ENCODE measurements at places on chromosomes 6 and 20.

- DNase-seq: no peak
Measured at GRCh38 chr20:44070139-44070900, 116.7 kb downstream of the JPH2 start.

GRCh38 chr6:111057074-111057752 lies 30.1 kb upstream of the SLC16A10 start:
- no peak for DNase-seq

GRCh38 chr6:34836451-34836850 lies 44.6 kb downstream of the BLTP3A start:
- DNase-seq: no peak

DNA sequence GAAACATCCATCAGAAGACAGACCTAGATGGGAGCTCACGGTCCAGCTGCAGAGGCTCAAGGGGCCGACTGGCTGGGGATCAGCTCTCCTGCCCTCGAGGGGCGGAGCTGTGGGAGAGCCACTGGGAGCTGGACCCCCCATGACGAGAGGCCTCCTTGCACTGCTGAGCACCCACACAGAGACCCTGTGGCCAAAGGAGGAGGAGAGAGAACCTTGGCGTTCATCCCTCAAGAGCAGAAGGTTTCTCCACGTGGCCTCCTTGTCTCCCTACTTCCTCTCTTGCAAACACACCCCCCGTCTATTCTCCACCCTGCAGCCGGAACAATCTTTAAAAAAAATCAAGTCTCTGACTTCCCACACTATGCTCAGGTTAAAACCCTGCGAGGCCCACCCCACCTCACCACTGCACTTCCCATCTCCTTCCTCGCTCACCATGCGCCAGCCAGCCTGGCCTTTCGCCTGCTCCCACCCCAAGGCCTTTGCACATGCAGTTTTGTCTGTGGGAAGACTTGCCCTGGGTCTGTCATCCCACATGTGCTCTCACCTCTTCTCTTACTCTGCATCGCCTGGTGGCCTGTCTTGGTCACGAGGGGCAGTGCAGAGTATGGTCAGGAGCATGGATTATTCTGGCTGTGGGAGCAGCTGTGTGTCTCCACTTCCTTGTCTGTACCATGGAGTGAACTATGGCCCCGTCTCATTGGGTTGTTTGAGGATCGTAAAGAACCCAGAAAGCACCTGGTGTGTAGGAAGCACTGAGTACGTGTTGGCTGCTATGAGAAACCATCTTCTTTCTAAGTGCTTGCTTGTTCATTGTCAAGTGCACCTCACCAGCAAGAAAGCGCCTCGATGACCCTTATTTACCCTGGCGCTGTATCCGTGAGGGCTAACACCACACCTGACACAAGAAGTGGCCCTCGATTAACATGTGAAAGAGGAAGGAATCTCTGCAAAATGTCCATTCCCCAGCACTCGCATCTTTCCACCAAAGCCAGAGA lies 32.9 kb downstream of the PMEPA1 start:
- no peak for DNase-seq

GRCh38 chr20:58571693-58572427 lies 56.7 kb upstream of the APCDD1L start:
- no peak for DNase-seq

GRCh38 chr20:48817367-48818030 lies 10.3 kb downstream of the PREX1 start:
- DNase-seq: no peak

GRCh38 chr6:145588981-145589380 lies 146.3 kb downstream of the EPM2A start:
- DNase-seq: no peak

DNA sequence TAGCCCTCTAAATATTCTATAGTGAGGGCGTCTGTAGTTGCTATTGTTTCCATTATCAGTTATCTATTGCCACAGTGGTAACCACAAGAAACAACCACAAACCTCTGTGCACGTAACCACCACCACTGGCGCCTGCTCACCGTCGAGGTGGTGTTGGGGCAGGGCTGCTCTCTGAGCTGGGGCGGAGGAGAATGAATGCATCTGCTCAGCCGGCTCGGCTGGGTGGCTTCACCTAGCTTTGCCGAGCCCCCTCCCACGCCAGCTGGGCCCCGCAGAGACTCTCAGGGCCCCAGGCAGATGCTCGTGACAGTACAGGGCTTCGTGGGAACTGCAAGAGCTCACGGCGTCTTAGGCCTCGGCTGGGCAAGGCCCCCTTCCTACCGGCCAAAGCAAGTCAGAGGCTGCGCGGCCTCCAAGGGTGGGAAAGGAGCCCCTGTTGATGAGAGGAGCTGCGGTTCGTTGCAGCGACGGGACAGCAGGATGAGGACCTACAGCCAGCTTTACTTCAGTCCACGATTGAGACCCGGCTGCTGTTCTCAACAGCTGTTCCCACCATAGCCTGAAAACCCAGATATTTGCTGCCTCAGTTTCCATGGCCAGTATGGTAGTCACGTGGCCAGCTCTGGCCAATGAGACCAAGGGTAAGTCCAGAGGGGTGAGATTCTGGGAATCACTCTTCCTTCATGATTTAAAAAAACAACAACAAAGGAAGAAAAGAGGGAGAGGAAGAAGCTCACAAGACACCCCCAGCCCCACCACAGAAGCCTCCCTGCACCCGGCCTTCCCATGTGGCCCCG lies 120.2 kb upstream of the AFDN start:
- no peak for DNase-seq

DNA sequence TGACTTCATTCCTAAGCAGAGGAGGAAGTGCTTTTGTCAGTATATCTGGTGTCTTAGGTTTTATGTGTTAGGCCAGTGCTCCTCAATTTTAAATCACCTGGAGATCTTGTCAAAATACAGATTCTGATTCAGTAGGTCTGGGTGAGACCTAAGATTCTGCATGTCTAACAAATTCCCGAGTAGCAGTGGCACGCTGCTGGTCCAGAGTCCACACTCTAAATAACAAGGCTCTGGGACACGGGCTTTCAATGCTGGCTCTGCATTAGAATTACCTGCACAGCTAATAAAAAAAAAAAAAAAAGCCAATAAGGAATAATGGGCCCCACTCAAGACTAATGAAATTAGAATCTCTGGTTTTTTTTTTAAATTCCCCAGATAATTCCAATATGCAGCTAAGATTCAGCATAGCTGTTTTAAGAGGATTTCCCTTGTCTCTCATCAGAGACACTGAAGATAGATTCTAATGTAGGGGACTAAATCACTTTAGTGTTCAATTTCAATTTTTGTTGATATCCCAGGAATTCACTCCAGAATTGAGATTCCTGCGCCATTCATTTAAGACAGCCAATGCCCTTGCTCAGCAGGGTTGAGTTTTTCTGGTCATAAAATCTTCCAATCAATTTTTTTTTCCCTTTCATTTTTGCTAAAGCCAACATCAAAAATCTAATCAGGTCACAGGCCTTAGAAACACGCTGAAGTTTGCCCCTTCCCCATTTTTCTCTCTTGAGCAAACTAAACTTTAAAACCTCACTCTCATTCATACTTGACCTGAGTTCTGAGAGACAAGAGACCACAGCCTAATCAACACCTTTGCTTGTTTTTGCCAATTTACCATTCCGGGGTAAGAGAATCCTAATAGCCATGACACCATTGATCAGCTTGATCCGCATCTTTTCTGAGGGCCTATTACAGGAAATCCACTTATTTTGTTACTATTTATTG lies 2.4 kb downstream of the TDP2 start:
- DNase-seq: no peak

DNA sequence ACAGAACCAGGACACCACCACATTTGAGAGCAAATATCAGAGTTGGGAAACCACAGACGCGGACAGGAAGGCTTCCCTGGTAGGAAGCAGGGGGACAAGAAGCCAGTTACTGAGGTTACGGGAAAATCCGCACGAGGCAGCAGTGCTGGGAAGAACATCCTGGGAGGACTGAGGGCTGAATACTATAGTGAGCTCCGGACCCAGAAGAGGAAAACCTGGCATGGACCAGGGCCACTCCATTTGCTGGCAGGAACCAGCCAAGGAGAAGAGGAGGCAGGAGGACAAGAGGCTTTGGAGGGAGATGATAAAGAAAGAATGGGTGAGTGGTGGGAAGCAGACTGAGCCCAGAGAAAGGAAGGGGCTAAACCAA lies 6.1 kb upstream of the DSN1 start:
- no peak for DNase-seq

- DNase-seq: no peak
Measured at GRCh38 chr6:137746264-137746663, 120.8 kb upstream of the TNFAIP3 start.

GRCh38 chr6:43977404-43978111 lies 149.7 kb downstream of the MRPL14 start:
- no peak for DNase-seq

GRCh38 chr20:41234546-41234945 lies 83.0 kb downstream of the ZHX3 start:
- DNase-seq: no peak

- DNase-seq: no peak
Measured at GRCh38 chr6:4717124-4717523, 59.1 kb upstream of the CDYL start.

DNA sequence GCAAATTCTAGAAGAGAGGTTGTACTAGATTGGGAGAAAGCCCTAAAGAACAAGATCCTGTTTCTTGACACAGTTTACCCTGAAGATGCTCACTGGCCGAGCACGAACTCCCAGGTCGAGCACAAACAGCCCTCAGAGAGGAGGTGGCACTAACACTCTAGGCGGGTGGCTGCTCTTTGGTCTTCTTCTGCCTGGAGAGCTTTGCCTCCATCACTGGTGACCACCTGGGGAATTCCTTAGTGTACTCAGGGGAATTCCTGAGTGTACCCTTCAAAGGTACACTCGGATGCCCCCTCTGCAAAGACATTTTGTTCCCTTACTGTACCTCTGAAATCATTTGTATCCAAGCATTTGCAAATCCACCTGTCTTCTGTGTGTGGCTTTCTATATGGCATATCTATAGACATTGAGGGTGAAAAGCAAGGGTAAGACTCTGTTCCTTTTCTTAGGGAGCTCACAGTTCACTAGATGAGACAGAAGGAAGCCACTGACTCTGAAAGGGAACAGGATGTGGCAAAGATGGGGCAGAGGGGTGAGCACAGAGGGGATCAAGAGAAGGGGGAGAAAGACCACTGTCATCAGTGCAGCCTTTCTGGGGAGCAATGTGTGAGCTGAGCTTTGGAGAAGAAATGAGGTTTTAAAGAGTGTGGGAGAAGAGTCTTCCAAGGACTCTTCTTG lies 169.8 kb upstream of the PROKR2 start:
- no peak for DNase-seq

DNA sequence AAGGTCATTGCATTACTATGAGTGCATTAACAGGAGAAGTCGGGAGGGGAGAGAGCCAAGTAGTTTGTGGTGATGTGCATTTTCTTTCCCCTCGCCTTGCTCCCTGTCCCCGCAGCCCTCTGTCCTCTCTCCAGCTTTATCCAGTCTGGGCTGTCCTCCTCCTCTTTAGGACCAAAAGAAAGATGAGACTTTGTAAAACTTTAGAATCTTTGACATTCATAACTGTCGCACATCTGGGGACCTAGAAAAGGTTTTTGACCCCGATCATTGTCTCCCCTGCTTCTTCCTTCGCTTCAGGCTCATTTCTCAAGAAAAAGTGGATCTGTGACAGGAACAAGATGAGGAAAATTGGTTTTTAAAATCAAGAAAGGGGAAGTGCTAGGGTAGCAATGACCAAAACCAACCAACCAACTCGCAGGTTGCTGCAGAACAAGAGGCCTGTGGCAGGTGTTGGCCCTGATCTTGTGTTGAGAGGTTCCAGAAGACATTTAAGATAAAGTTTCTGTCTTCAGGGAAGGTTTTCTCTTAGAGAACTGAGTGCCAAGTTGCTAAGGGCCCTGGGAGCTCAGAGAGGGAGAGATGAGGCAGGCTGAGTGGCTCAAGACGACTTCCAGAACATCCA lies 17.6 kb downstream of the SYTL3 start:
- no peak for DNase-seq

GRCh38 chr6:152685819-152686218 lies 11.9 kb upstream of the MYCT1 start:
- DNase-seq: no peak

DNA sequence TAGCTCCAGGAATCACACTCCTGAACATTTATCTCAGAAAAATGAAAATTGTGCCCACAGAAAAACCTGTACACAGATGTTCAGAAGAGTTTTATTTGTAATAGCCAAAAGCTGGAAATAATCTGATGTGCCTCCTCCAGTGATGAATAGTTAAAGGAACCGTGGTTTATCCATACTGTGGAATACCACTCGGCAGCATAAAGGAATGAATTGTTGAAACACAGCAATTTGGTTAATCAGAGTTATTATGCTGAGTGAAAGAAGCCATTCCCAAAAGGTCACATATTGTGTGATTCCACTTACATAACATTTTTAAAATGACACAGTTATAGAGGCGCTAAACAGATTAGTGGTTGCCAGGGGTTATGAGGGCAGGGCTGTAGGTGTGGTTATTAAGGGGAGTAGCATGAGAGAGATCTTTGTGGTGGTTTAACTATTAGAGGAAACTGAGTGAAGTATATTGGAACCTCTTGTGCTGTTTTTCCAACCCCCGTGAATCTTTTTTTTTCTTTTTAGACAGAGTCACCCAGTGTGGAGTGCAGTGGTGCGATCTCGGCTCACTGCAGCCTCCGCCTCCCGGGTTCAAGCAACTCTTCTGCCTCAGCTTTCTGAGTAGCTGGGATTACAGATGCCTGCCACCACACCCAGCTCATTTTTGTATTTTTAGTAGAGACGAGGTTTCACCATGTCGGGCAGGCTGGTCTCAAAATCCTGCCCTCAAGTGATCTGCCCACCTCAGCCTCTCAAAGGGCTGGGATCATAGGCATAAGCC lies 26.2 kb downstream of the PSMF1 start:
- DNase-seq: no peak

GRCh38 chr20:1034415-1034789 lies 32.3 kb upstream of the RSPO4 start:
- no peak for DNase-seq

DNA sequence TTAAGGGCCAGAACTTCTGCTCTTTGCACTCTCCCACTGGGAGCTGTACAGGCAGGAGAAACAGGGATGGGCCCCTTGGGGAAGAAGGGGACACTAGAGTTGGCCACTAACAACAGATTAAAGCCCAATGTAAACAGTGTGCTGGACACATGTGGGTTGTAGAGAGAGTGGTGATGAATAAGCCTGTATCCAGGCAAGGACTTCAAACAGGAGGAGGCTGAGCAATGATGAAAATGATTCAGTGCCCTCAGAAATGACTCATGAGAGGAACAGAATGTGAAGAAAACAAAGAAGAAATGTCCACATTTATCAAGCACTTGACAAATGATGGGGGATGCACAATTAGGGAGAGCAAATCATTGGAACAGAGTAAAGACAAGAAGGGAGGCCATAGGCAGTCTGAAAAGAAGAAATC lies 242.3 kb downstream of the TBX18 start:
- no peak for DNase-seq

GRCh38 chr20:53171065-53171464 lies 198.9 kb downstream of the TSHZ2 start:
- DNase-seq: no peak

GRCh38 chr6:133983099-133983939 lies 30.3 kb downstream of the TBPL1 start:
- no peak for DNase-seq

DNA sequence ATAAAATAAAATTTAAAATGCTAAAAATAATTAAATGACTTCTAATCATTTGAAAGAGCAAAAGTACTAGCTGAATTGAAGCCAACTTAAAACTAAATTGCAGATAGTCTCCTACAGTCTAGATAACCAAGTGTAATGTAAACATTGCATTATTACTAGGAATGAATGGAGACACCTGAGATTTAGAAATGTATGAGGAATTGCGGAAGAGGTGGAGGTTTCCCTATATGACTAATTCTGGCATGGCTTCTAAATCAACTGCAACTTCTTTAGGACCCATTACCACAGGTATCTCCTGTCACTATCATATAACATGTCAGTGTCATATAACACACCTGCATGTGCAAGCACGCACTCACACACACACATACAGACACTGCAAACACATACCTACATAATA lies 13.2 kb upstream of the GPR6 start:
- DNase-seq: no peak
